ENCODE measurements at places on chromosomes 4 and X.

- DNase-seq, result no peak
- H3K4me1 ChIP-seq, result no peaks in the 10 kb centered on the region
- no peak overlapping the region for H3K4me3 ChIP-seq
- H3K27me3 ChIP-seq, result no peaks in the 10 kb centered on the region
- no peaks in the 10 kb centered on the region for H3K36me3 ChIP-seq
These were observed 468.5 kb upstream of the FTHL17 start for GRCh38 chrX:31540313-31540712.

DNA sequence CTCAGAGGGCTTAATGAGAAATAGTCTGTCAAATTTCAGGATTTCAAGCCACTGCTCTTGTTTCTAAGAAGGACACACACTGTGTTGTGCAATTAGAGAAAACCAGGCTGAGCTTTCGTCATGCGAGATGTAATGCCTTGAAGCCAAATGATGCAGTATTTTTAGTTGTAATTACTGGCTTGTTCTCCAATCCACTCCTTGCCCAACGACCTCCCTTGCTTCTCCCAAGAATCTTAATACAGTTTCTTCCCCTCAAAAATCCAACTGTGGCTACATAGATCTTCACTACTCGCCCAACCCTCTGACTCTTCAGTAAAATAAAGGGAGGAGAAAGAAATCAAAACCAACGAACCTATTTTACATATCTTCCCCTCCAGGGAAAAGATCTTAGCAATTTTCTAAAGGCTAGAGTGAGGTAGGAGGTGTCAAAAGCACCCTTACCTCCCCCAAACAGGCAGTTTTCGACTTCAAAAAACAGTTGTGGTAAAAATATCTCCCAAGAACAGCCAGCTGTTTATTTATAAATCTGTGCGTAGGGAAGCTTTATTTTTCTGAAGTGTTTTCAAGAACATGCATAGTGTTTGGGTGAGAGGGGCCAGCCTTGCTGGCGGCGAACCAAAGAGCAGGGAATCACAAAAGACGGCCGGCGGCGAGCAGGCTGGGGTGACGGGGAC lies 68.7 kb downstream of the MGST2 start:
- peaks cover 23% of the 10 kb centered on the region for H3K27me3 ChIP-seq
- peak overlapping the region; percentile 60 for H3K4me3 ChIP-seq
- no peak for DNase-seq
- no peaks in the 10 kb centered on the region for H3K36me3 ChIP-seq
- H3K27ac ChIP-seq, result peak overlapping the region; percentile 75

DNA sequence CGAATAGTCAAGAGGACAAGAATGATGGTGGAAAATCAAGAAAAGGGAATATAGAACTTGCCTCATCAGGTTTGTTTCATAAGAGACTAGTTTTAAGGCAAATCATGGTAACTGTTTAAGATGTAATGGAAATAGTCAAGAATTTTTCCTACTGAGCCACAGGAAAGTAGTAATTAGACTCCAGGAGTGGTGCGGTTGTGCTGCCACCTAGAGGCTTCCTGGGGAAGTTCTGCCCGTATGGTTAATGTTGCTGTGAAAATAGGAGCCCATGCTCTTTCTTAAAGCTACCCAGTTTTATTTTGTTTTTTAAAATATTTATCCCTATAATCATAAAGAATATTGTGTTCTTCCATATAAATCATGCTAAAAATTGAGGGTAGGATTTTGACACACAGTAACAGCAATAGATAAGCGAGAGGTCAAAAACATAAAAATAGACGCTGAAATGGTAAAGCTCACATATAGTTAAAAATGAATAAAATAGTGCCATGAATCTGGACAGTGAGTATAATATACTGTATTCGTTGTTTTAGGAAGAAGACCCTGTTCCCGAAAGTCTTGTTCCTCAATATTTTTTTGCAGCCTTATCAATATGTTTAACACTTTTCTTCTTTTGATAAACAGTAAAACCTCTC lies 87.0 kb downstream of the PHOX2B start:
- H3K27ac ChIP-seq, result no peak overlapping the region
- H3K36me3 ChIP-seq, result no peaks in the 10 kb centered on the region
- H3K4me3 ChIP-seq, result no peak overlapping the region
- H3K4me1 ChIP-seq, result no peaks in the 10 kb centered on the region
- DNase-seq, result peak; percentile 14

GRCh38 chr4:16819652-16820051 lies 78.8 kb downstream of the LDB2 start:
- no peaks in the 10 kb centered on the region for H3K27me3 ChIP-seq
- no peaks in the 10 kb centered on the region for H3K36me3 ChIP-seq
- no peak overlapping the region for H3K4me3 ChIP-seq
- H3K4me1 ChIP-seq, result no peaks in the 10 kb centered on the region

GRCh38 chr4:139740121-139740520 lies 74.5 kb downstream of the MGST2 start:
- H3K4me3 ChIP-seq, result no peak overlapping the region
- H3K4me1 ChIP-seq, result peaks cover 1% of the 10 kb centered on the region
- H3K36me3 ChIP-seq, result no peaks in the 10 kb centered on the region
- H3K27ac ChIP-seq, result no peak overlapping the region

DNA sequence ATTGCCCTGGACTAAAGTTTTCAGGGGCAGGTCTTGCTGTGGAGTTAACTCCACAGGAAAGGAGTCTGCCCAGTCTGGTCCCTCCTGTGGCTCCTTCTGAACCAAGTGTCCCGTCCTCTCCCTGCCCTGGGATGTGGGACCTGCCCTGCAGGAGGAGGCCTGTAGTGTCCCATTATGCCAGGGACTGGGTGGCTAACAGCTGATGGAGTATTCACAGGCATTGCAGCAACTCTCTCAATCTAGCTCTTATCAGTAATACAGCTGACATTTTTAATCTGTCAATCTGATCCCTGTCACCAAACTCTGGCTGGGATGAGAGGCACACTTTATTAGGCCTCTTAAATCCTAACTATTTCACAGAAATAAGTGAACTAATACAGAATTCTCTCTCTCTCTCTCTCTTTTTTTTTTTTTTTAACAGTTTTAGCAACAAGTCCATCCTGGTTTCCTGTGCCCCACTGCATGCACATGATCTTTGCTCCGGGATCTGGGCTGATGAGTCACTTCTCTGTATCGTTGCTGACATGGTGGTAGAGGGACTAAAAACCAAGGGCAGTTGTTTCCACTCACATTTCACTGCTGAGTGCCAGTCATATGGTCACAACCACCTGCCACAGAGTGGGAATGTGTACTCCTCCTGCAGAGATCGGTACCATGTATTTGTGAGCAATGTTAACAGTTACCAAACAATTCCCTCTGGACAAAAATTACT lies 39.1 kb downstream of the HAND2 start:
- peaks cover 18% of the 10 kb centered on the region for H3K27me3 ChIP-seq
- H3K4me1 ChIP-seq, result peaks cover 5% of the 10 kb centered on the region
- no peaks in the 10 kb centered on the region for H3K36me3 ChIP-seq
- DNase-seq, result no peak
- no peak overlapping the region for H3K4me3 ChIP-seq
- H3K27ac ChIP-seq, result no peak overlapping the region

- no peak for DNase-seq
- H3K4me3 ChIP-seq, result no peak overlapping the region
- H3K4me1 ChIP-seq, result peaks cover 9% of the 10 kb centered on the region
- no peaks in the 10 kb centered on the region for H3K36me3 ChIP-seq
- no peak overlapping the region for H3K27ac ChIP-seq
These were observed 41.7 kb upstream of the CDKN2AIP start for GRCh38 chr4:183402771-183403170.

GRCh38 chrX:110216027-110216426 lies 101.9 kb downstream of the AMMECR1 start:
- no peak overlapping the region for H3K27ac ChIP-seq
- DNase-seq, result no peak
- peaks cover 6% of the 10 kb centered on the region for H3K4me1 ChIP-seq

GRCh38 chr4:8191136-8191747 lies 7.8 kb upstream of the SH3TC1 start:
- H3K36me3 ChIP-seq, result no peaks in the 10 kb centered on the region
- peaks cover 25% of the 10 kb centered on the region for H3K4me1 ChIP-seq
- peaks cover 18% of the 10 kb centered on the region for H3K27me3 ChIP-seq
- no peak for DNase-seq
- H3K27ac ChIP-seq, result peak overlapping the region; percentile 28

GRCh38 chr4:94228493-94229216 lies 21.0 kb downstream of the SMARCAD1 start:
- H3K4me1 ChIP-seq, result peaks cover 21% of the 10 kb centered on the region
- no peak overlapping the region for H3K27ac ChIP-seq
- H3K27me3 ChIP-seq, result no peaks in the 10 kb centered on the region
- H3K4me3 ChIP-seq, result no peak overlapping the region
- DNase-seq, result no peak

DNA sequence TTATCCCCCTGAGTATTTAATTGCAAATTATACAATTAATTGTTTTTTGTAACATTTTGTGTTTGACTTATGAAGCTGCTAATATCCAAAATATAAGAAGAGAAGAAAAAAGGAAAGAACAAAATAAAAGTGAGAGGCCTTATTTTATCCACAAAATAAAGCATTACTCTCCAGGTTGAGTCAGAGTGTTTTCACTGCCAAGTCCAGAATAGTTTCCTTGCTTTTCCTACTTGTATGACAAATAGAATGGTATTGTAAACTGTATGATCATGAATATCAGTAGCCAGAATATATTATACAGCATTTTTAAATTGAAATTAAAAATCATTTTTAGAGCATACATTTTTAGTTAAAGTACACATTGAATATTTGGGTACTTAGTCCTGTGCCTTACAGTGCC lies 237.8 kb downstream of the NDST4 start:
- no peaks in the 10 kb centered on the region for H3K27me3 ChIP-seq
- H3K36me3 ChIP-seq, result no peaks in the 10 kb centered on the region
- H3K4me3 ChIP-seq, result no peak overlapping the region

DNA sequence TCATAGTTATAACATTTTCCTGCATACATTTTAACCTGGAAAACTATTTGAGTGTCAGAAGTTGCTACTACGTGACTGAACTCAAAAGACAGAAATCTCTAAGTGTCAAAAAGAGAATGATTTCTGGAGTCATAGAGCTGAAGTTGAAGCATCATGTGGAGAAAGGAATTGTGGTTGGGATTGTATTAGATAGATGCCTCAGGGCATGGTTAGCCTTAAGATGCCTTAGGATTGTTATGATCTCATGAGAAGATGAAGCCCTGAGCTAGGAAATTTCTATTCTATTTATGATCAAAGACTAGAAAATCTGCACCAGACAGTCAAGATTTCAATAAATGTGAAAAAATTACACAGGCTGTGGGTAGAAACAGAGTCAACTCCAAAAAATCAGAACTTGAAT lies 20.2 kb downstream of the EPGN start:
- H3K4me3 ChIP-seq, result no peak overlapping the region
- no peak for DNase-seq
- H3K27me3 ChIP-seq, result peaks cover 12% of the 10 kb centered on the region

DNA sequence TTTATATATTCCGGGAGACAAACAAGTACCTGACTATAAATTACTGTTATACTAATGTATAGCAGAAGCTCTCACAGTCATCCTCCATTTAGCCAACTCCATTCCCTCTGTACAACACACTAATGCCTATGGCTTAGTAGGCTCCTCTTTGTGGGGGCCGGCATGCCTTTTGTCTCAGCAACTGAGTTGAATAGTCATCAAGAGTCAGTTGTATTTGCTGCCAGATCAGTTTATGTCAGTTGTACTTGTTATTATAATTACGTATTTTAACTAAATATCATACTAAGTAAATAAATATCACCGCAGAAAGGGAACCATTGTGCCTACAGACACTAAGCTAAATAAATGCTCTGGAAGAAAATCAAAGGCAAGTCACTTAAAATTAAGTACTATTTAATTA lies 9.9 kb downstream of the PRMT9 start:
- H3K27ac ChIP-seq, result no peak overlapping the region
- no peak overlapping the region for H3K4me3 ChIP-seq
- H3K36me3 ChIP-seq, result peaks cover 12% of the 10 kb centered on the region
- no peak for DNase-seq
- no peaks in the 10 kb centered on the region for H3K27me3 ChIP-seq

- peaks cover 16% of the 10 kb centered on the region for H3K27me3 ChIP-seq
- no peak overlapping the region for H3K27ac ChIP-seq
- no peaks in the 10 kb centered on the region for H3K4me1 ChIP-seq
- no peak overlapping the region for H3K4me3 ChIP-seq
- no peak for DNase-seq
These were observed 6.0 kb upstream of the CCKAR start for GRCh38 chr4:26496207-26496783.

GRCh38 chr4:182555997-182556418 lies 312.8 kb downstream of the TENM3 start:
- peaks cover 7% of the 10 kb centered on the region for H3K27me3 ChIP-seq
- no peak overlapping the region for H3K27ac ChIP-seq
- no peak for DNase-seq
- no peaks in the 10 kb centered on the region for H3K4me1 ChIP-seq
- no peak overlapping the region for H3K4me3 ChIP-seq

- H3K27me3 ChIP-seq, result peaks cover 2% of the 10 kb centered on the region
- H3K27ac ChIP-seq, result no peak overlapping the region
- H3K4me3 ChIP-seq, result no peak overlapping the region
- DNase-seq, result no peak
- no peaks in the 10 kb centered on the region for H3K36me3 ChIP-seq
These were observed 409.2 kb upstream of the FGF13 start for GRCh38 chrX:139120760-139121159.

DNA sequence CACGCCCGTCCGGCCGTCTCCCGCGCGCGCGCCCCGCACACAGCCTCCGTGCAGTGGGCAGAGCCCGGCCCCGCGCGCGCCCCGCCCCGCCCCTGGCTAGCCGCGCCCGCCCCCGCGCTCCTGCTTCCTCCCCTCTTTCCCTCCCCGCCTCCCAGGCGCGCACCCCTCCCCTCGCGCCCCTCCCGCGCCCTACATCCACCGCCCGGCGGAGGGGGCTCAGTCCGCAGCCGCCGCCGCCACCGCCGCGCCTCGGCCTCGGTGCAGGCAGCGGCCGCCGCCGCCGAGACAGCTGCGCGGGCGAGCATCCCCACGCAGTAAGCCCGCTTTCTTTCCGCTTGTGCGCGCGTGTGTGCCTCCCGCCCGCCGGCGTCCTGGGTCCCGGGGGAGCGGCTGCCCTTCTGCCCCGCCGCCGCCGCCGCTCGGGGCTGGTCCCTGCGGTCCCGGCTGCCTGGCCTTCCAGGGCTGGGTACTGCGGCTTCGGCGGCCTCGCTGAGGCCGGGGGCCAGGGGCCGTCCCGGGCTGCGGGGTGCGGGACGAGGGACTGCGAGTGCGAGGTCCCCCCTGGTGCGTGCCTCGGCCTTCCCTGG lies at the start of gene FHL1:
FHL1 (plus strand) TSS at position 219 of the 587 bp plus-strand sequence.
- no peak within 1 kb of the TSS for H3K27ac ChIP-seq
- peaks cover 16% of the 10 kb centered on the region for H3K4me1 ChIP-seq
- peak; percentile 19 for DNase-seq
- peaks cover 6% of the 10 kb centered on the region for H3K27me3 ChIP-seq
- H3K4me3 ChIP-seq, result peak within 1 kb of the TSS; percentile 79

DNA sequence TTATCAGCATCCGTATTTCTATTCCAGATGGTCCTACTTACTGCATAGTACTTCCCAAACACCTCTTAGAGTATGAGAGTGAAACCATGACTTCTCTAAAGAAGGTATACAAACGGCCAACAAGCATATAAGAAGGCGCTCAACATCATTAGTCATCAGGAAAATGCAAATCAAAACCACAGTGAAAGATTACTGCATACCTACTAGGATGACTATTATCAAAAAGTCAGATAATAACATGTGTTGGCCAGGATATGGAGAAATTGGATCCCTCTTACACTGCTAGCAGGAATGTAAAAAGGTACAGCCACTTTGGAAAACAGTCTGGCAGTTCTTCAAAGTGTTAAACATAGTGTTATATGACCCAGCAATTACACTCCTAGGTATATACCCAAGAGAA lies 215.3 kb upstream of the CXorf66 start:
- no peaks in the 10 kb centered on the region for H3K4me1 ChIP-seq
- no peak for DNase-seq
- H3K27ac ChIP-seq, result no peak overlapping the region
- no peaks in the 10 kb centered on the region for H3K36me3 ChIP-seq
- no peak overlapping the region for H3K4me3 ChIP-seq

GRCh38 chr4:157079441-157079840 lies 3.5 kb downstream of the GLRB start:
- H3K4me1 ChIP-seq, result no peaks in the 10 kb centered on the region
- DNase-seq, result no peak
- H3K27me3 ChIP-seq, result peaks cover 2% of the 10 kb centered on the region
- no peak overlapping the region for H3K27ac ChIP-seq
- no peak overlapping the region for H3K4me3 ChIP-seq
